ENCODE measurements at places on chromosomes 11 and 22. TPM values are rescaled to one million over a fixed set of nuclear protein-coding genes. Genes with fewer than 3 reads are reported as not detected.
A peak's percentile ranks its signal among the peaks of the same experiment; 100 is the strongest.

DNA sequence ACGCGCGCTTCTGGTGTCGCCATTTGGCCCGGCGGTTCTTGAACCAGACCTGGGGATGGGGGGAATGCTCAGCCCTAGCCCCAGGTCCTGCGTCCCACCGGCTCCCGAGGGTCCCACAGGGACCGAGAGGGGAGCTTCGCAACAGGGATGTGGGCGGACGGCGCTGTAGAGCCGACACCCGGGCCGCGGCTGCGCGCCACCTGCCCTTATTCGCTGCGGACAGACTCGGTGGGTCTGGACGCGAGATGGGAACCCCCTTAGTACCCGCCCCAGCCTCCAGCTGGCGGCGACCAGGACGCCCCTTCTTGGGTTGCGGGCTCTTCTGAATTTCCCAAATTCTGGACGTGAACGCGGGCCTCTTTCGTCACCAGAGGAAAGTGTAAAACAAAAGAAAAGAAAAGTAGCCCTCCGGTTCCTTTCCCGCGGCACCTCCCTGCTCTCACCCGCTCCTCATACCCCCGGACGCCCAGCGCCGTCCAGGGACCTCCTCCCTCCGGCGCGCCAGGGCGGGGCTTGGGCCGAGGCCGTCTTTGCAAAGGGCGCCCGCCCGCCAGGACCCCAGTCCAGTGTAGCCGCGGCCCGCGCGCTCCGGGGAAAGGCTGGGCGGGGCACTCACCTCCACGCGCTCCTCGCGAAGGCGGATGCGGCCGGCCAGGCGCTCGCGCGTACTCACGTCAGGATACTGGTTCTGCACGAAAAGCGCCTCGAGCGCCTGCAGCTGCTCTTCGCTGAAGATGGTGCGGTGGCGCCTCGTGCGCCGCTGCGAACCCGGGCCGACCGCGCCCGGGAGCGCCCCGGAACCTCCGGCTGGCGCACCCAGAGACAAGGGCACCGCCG lies 827 bp downstream of the GSC2 start:
- DNase-seq = peak; percentile 52

DNA sequence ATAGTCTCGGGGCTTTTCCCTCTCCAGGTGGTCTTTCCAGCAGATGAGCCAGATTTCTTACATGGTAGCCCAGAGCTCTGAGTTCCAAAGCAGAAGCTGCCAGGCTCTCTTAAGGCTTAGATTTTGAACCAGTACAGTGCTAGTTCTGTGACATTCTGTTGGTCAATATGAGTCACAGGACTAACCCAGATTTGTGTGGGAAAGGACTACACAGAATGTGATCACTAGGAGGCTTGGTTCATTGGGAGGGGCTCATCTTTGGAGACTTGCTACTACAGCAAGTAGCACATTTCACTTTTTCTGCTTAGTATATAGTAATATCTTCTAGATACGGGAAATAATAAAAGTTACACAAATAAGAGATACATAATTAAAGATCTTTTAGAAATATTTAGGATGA lies 24.1 kb downstream of the RNF214 start:
- no peak for DNase-seq

DNA sequence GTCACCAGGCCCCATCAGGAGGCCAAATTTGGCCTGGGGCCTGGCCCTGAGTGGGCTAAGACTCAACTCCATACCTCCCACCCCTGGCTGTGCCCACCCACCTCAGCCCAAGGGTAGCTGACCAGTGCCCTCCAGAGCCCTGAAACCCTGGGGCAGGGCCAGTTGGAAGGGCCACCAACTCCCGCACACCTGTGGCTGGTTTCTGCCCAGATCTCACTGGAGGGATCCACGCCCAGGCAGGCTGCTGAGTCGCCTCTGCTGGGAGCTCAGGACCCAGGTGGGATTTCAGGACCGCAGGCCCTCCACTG lies 8.9 kb upstream of the PIM3 start:
- no peak for DNase-seq

GRCh38 chr11:102143867-102144266 lies 33.6 kb downstream of the YAP1 start:
- DNase-seq = no peak

DNA sequence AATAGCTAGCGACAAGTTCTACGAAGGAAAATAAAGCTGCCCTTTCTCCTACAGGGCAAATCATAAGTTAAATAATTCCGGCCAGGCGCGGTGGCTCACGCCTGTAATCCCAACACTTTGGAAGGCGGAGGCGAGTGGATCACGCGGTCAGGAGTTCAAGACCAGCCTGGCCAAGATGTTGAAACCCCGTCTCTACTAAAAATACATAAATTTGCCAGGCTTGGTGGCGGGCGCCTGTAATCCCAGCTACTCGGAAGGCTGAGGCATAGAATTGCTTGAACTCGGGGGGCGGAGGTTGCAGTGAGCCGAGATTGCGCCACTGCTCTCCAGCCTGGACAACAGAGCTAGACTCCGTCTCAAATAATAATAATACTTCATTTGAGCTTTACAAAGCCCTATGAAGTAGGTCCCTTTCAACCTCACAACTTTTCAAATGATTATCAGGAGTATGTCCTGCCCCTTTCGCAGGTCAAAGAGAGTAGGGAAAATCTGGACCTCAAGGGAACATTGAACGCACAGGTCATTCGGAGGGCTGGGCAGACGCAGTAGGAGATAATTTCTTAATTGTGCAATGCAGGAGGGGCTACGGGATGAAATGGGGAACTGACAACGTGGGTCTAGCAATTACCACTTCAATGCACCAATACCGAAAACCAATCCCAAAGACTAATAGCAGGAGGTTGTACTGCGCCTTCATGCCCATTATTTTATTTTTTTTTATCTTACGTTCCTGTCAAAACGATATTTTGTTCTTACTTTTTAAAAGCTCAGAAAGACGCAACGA lies 590 bp downstream of the COMMD9 start:
- no peak for DNase-seq

The GUCY1A2 gene
- total RNA-seq = not detected
